ENCODE measurements at places on chromosomes 7 and 10.

DNA sequence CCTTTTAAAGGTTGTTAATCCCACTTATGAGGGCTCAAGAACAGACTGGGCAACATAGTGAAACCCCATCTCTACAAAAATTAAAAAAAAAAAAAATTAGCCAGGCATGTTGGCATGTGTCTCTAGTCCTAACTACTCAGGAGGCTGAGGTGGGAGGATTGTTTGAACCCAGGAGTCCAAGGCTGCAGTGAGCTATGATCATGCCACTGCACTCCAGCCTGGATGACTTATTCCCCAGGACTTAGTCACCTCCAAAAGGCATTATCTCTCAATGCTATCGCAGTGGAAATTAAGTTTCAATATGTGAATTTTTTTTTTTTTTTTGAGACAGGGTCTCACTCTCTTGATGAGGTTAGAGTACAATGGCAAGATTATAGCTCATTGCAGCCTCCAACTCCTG is 61.2 kb upstream of the TRIM24 start:
- DNase-seq, result no peak

GRCh38 chr10:98138031-98138430 is 3.6 kb downstream of the R3HCC1L start:
- DNase-seq, result no peak

DNA sequence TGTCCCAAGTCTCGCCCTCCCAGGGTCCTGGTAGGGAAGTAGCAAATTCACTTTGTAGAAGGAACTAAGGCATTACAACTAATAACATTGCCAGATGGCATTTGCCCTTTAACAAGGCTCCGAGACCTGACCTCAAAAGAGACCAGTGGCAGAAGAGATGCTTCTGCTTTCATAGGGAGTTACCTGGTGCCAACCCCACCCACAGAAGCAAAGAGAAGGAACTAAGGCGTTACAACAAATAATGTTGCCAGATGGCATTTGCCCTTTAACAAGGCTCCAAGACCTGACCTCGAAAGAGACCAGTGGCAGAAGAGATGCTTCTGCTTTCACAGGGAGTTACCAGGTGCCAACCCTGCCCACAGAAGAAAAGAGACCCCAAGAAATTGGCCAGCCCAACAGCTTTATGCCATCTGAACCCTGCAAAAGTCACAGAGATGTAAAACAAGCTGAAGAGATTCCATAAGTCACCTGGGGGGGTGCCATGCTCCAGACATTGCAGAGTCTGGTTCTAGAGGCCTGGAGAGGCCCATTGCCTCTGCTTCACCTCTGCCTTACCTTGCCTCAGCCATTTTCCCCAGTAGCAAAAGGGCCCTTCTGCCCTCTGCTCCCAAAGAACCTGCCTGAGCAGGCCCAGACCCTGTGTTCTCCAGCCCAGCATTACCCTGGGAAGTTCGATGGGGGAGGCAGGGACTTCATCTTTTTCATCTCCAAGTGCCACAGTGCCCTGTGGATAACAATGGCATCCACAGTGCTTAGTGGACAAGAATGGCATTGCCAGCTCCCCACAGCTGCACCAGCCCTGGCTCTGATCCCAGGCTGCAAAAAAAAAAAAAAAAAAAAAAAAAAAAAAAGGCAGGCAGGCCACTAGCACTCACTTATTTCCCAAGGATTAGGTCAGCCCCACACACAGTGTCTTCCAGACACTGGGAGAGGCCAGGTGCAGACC is 179.5 kb upstream of the PLXNA4 start:
- DNase-seq, result peak; percentile 28

DNA sequence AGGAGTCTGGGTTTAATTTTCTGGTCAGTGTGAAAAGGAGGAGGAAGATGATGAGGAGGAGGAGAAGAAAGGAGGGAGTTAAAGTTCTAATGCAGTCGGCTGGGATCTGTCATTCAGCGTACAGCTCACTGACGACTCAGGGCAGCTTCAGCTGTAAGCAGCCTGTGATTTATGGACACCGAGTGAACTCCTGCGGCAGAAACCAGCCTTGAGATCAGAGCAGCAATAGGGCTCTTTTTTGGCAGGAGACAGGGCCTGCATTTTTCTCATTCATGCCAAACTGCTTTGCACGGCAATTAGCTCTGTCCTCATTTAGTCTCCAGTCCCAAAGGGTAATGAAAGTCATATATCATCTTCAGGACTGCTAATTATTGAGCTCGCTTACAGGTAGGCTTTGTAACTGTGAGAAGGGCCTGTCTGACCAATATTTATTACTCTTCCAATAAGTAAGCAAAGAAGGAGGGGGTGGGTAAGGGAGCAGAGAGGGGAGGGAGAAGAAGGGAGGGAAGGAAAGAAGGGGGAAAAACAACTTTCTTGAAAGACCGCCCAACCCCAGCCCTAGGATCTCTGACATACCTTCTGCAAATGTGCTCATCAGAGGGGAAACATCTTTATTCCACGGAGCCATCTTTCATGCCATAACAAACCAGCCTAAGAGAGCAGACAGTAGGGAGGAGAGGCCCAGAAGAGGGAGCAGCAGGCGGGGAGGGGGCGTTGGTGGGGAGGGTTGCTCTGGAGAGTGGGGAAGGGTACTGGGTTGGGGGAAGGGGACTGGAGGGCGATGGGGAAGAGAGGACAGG is 48.1 kb upstream of the COMTD1 start:
- DNase-seq, result peak; percentile 21

GRCh38 chr7:115153769-115154477 is 232.0 kb downstream of the MDFIC start:
- peak; percentile 15 for DNase-seq

DNA sequence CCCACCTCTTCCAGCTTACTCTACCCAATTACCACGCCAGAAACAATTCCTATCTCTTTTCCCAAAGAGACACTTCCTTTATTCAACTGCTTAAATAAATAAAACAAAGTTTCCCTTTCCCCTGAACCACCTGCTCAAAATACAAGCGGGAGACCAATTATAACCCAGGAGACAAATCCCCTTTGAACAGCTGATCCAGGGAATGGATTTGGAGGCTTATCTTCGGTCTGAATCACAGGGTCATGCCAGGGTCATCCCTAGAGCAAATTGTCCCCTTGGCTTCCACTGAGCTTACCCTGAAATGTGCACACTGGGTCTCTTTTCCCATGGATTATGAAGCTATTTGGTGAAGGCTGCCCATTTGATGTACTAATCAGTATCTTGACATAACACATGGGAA is 99.9 kb upstream of the JAZF1 start:
- DNase-seq, result no peak

DNA sequence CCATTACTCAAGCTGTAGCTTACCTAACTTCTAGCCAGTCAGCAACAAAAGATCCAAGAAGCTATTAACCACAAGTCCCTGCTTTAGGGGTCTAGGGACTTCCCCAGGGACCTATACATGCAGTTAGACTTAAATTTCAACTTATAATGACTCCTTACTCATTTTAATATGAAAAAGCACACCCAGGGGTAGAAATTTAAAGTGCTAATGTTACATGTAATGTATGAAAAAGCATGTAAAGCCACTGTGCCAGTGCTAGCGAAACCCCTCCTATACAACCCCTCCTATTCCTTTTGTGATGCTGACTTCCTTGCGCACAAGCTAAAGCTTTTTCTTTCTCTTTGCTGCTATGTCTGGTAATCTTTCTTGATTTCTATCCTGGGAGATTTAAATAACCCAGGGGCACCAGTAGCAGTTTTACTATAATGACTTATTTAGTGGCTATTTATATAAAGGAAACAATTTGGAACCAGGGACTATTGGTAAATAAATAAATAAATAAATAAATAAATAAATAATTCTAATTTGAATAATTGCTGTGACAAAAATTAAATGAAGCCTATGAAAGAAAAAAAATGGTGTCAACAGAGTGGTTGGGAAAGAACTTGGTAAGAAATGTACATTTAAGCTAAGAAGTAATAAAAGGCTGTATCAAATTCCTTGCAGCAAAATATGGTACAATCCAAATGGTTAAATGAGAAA is 110.5 kb upstream of the MAGI2 start:
- DNase-seq, result no peak

DNA sequence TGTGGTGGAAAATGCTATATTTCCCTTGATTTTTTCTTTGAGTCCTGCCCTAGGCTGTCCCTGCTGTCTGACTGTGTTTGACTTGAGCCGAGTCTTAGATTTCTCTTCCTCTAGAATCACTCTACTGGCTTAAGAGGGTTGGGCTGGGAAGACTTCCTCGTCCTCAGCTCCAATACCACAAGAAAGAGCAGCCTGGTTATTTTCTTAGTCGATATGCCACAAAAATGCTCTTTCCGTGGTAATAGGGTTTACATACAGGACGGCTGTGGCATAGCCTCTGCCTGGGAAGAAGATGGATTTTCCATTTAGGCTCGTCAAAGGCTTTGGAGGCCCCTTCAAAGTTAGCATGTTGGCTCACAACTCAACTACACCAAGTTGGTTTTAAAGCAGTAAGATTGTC is 212.0 kb upstream of the IGFBP3 start:
- no peak for DNase-seq

Measured in cardiac fibroblast (primary cell).